ENCODE measurements at places on chromosomes 3 and 15. TPM values are rescaled to one million over a fixed set of nuclear protein-coding genes. Genes with fewer than 3 reads are reported as not detected.

Gene MLF1
- not detected for polyA plus RNA-seq

Gene ITIH3
- polyA plus RNA-seq: not detected

Gene PLSCR5
- polyA plus RNA-seq: not detected

Gene CFAP100
- polyA plus RNA-seq: not detected

Gene SEMA3B
- polyA plus RNA-seq: not detected

Gene SCN11A
- not detected for polyA plus RNA-seq
